ENCODE measurements at places on chromosomes 7 and 10.

DNA sequence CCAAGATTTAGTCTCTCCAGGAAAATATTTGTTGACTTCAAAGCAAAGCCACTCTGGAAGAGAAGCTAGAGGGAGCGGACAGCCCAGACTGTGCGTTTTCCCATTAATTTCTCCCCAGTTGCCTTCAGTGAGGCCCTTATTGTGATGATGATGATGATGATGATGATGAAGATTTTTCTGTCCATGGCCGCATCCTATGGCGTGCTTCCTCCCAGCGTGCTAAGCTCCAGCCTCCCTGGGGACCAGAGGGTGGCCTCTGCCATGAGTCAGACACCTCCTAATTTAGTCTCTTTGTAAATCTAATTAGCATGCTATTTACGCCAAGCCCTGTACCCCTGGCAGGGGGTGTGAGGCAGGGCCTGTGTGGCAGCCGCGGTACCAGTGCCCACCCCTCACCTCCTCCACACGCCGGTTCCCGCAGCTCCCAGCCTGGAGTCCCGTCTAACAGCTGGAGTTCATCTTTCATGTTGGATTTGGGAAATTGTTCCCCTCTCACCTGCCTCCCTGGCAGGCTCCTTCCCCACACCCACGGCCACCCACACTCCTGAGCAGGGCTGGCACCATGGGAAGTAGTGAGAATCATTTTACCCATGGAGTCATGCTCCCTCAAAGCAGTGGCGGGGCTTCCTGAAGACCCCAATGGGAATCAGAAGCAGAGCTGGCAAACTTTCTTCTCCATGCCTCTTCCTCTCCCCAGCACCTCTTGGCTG, 92.2 kb downstream of the C10orf105 start:
- no peak for DNase-seq

DNA sequence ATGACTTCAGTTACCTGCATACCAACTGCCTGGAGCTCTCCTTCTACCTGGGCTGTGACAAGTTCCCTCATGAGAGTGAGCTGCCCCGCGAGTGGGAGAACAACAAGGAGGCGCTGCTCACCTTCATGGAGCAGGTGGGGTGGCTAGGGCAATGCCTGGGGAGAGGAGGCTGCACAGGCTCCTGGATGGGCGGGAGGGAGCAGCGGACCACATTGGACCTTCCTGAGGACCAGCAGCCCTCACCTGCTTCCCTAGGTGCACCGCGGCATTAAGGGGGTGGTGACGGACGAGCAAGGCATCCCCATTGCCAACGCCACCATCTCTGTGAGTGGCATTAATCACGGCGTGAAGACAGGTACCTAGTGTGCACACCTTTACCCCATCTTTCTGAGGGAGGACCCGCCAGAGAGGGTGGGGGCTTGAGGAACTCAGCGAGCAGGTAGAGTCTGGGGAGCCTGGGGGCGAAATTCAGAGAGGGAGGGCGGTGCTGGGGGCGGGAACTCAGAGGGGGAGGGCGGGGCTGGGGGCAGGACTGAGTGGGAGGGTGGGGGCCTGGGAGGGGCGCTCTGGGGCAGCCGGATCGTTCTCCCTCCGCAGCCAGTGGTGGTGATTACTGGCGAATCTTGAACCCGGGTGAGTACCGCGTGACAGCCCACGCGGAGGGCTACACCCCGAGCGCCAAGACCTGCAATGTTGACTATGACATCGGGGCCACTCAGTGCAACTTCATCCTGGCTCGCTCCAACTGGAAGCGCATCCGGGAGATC, 9.0 kb downstream of the AEBP1 start:
- no peak for DNase-seq

GRCh38 chr10:26468700-26469099, 30.6 kb downstream of the APBB1IP start:
- no peak for DNase-seq

DNA sequence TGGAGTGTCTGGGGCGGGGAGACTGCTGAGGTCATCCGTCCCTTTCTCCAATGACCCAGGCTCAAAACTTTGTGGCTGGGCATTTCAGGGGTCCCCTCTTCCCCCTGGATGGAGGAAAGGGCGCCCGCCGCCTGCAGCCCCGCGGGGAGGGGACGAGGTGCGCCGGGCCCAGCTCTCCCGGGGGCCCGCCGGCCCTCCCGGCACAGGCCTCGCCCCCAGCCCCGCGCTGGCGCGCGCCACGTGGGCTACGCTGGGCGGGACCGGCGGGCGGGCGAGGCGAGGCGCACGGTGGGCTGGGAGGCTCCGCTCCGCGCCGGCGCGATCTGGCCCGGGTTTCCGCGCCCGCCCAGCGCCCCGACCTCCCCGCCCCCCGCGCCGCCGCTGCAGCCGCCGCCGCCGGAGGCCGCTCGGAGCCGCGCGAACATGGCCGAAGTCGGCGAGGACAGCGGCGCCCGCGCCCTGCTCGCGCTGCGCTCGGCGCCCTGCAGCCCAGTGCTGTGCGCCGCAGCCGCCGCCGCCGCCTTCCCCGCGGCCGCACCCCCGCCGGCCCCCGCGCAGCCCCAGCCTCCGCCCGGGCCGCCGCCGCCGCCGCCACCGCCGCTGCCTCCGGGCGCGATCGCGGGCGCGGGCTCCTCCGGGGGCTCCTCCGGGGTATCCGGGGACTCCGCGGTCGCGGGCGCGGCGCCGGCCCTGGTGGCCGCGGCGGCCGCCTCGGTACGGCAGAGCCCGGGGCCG, at the start of gene FOXK1:
Gene FOXK1, plus strand, starts transcription at position 410 of the 735 bp plus-strand sequence. Its CDS starts 14 bp downstream, at position 424.
- DNase-seq, result no peak

GRCh38 chr7:156305351-156305750, 335.2 kb upstream of the RNF32 start:
- DNase-seq, result no peak

DNA sequence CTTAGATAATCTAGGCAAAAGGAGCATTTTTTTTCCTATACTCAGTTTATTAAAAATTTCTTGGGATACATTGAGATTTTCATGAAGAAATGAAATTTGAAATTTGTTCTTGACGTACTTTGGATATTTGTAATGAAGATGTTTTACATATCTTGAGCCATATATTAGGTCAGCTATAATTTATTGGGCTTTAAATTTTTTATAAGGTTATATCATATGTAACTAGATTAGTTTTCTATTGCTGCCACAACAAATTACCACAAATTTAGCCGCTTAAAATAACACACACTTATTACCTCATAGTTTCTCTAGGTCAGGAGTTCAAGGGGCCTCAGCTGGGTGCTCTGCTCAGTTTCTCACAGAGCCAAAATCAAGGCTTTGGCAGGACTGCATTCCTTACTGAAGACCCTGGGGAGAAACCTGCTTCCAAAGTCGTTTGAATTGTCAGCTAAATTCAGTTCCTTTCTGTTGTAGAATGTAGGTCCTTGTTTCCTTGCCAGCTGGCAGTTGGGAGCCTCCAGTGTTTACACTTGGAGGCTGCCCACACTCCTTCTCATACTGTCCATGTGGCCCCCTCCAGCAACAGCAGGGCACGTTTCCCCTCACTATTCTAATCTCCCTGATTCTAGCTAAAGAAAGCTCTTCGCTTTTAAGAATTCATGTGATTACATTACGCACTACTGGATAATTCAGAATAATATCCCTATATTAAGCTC, 42.6 kb upstream of the DNAH11 start:
- no peak for DNase-seq

DNA sequence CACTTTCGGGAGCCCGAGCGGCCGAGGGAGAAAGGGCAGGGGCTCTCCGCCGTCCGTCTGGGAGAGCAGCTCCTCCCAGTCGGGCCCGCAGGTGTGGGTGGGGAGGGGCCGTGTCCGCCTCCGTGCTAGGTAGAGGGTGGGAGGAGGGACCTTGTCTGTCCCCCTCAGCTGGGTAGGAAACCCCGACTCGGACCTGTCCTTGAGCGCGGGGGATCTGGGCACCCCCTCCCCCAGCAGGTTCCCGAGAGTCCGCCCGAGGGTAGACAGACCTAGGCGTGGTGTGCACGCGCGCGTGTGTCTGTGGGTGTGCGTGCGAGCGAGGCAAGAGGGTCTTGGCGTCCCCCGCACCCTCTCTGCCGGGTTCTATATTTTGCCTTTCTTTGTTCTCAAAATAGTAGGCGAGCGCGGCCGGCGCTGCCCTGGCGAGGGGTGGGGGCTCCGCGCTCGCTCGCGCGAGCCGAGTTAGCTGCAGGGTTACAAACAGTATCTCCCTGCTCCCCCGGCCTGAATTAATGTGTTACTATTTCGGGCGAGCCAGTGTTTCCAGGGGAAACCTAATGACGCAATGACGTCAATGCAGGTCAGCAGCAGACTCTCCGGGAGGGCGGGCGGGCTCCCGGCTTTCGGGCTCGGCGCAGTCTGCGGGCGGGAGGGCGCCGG, 73.9 kb upstream of the LEP start:
- no peak for DNase-seq

DNA sequence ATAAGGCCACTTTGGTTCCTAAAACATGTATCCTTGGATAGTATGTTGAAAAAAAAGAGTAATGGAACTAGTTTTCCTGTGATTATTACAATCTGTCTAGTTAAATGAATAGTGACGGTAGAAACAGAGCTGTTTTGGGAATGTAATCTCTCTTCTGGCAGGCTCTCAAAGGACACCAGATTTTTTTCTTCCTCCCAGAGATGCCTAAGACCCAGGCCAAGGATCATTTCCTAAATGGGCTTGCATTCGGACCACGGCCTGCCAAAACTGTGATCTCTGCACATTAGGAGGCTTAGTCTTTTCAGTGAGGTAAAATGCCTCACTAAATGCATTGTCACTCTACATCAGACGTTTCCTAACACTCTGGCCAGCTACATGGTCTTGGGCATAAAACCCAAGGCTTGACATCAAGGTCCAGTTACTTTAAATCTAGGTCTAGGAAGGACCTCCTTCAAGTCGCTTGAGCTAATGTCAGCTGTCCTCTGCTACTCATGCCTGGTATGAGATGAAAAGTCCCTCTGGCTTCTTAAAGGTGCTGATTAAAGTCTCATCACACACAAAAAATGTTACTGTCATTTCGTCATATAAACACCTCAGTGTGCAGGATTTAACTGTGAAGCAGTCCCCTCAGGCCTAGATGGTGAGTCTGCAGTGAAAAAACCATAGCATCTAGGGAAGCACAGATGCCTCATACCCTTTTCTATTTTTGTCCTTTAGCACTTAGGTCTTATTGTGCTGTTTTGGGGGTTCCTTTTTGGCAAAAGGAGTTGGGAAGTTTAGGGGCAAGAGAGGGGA, 47.7 kb downstream of the DLD start:
- DNase-seq, result no peak

- DNase-seq, result no peak
Observed at GRCh38 chr10:14810969-14811953, 26.6 kb downstream of the CDNF start.

DNA sequence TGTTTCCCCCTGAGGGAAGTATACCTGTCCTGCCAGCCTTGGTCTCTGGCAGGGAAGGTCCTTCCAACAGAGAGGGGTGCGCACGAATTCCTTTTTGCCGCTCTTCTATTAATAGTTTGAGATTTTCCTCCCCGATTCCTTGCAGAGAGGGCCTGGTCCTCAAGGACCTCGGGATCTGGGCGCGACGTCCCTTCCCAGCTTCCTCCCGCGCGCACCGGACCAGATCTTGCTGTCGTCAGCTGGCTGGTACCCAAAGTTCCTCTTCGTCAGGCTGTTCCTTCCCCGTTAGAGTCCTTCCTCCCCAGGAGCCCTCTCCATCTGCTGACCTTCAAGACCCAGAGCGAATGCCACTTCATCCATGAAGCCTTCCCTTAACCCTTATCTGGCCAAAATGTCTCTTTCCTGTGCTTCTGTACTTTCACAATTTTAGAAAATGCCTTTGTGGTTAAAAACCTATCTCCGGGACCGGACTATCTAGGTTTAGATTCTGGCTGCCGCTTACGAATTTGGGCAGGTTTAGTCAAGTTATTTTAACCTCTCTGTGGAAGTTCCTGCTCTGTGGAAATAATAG, 851 bp upstream of the GOT1 start:
- no peak for DNase-seq

DNA sequence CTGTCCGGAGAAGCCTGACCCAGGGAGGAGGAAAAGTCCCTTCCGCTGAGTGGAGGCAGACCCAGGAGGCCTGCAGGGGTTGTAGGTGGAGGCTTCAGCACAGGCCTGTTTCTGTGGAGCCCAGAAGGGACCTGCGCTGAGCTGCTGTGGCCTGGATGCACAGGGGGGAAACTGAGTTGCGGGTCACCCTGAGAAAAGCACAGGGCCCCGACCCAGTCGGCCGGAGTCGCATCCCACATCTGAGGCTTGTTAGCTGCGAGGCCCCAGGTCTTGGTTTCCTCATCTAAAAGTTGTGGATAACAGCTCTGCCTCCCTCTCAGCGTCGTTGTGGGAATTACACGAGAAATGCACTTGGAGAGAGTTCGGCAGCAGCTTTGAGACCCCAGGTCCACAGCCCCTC, 76.4 kb downstream of the GOLGA7B start:
- DNase-seq, result no peak

DNA sequence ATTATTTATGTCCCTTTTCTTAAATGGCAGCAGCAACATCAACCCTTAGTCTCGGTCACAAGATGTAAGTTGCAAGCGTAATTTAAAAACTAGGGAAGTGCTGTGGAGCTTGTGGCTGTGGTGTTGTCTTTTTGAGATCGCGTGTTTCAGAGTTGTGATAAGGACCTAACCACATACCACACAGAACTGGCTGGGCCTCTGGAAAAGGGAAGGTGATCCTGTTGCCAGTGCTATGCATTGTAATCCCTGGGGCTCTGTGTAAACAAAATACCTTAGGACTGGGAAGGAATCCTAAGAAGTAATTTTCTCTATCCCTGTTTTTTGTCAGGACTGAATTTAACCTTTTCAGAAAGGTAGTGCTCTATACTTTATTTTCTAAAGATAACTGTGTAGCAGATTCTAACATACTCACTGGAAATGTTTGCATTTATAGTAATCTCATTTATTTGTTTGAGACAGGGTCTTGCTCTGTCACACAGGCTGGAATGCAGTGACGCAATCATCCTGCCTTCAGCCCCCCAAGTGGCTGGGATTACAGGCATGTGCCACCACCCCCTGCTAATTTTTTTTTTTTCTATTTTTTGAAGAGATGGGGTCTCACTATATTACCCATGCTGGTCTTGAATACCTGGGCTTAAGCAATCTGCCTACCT, 60.4 kb downstream of the INPP5F start:
- no peak for DNase-seq

DNA sequence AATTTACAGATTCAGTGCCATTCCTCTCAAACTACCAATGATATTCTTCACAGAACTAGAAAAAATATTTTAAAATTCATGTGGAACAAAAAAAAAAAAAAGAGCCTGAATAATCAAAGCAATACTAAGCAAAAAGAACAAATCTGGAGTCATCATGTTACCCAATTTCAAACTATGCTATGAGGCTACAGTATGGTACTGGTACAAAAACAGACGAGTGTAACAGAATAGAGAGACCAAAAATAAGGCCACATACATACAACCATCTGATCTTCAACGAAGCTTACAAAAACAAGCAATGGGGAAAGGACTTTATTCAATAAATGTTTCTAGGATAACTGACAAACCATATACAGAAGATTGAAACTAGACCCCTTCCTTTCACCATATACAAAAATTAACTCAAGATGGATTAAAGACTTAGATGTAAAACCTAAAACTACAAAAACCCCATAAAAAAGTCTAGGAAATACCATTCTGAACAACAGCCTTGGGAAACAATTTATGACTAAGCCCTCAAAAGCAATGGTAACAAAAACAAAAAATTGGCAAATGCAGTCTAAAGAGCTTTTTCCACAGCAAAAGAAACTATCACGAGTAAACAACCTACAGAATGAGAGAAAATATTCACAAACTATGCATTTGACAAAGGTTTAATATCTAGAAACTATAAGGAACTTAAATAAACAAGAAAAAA, 207.7 kb downstream of the PTN start:
- DNase-seq, result no peak

- DNase-seq, result no peak
Observed at GRCh38 chr10:74593470-74593869, 232.9 kb upstream of the KAT6B start.

- no peak for DNase-seq
Observed at GRCh38 chr7:16967300-16967811, 85.6 kb upstream of the AGR3 start.

GRCh38 chr10:5565671-5566581, 41.2 kb downstream of the CALML3 start:
- peak; percentile 96 for DNase-seq
